ENCODE measurements at places on chromosomes 1 and 21.

DNA sequence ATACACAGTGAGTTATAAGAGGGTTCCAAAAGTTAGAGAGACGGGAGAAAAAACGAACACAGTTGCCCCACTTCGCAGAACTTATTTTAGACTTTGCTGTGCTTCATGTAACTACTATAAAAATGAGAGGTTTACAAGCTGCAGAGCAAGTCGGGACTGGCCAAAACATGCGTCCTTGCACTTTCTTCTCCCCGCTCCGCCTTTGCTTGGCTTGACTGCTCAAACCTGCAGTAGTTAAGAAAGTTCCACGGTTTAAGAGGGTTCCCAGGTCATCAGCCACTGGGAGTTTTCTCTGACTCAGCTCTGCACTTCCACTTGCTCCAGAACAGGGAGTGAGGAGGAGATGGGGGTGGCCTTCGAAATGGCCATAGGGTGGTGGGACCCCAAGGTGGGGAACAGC, 36.2 kb downstream of the CLIC6 start:
- no peak for DNase-seq

GRCh38 chr1:155650231-155650757, 38.3 kb downstream of the YY1AP1 start:
- DNase-seq: no peak

DNA sequence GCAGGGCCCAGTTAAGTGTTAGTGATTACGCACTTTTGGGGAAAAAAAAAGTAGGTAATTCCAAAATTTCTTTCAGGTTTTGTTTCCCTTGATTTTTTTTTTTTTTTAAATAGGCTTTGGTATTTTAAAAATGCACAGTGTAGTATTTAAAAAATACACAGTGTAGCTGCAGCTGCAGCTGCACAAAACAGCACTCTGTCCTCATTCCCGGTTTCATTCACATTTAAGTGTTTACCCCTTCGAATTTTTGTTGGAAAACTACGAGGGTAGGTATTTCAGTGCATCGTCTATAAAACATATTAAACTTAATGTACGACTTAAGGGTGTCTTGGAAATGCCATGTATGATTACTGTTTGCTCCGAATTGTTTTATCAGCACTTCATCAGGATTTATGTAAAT, 3.4 kb downstream of the NEK7 start:
- DNase-seq: no peak

DNA sequence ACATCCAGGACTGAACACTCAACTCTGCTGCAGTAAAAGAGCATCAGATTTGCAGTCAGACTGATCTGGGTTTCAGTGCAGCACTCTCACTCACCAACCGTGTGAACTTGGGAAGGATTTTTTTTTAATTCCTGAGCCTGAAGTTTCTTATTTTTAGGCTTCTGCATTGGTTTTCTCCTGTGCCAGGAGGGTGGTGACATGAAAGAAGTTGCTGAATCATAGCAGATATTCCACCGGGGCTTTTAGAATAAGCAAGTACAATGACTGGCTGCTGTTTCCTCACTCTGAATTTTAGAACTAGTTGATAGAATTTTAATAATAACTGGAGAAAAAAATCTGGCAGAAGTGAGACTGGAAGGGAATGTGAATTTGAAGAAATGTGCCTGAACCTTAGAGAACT, 11.6 kb downstream of the ADAM30 start:
- DNase-seq: no peak

- no peak for DNase-seq
Measured at GRCh38 chr1:109441069-109441468, 14.8 kb upstream of the PSMA5 start.
